ENCODE measurements at places on chromosomes 2 and 18. TPM values are rescaled to one million over a fixed set of nuclear protein-coding genes. Genes with fewer than 3 reads are reported as not detected.

ANKRD30BL gene
- total RNA-seq, result not detected

ASB18 gene
- total RNA-seq, result not detected

CRYBA2 gene
- not detected for total RNA-seq

DNA sequence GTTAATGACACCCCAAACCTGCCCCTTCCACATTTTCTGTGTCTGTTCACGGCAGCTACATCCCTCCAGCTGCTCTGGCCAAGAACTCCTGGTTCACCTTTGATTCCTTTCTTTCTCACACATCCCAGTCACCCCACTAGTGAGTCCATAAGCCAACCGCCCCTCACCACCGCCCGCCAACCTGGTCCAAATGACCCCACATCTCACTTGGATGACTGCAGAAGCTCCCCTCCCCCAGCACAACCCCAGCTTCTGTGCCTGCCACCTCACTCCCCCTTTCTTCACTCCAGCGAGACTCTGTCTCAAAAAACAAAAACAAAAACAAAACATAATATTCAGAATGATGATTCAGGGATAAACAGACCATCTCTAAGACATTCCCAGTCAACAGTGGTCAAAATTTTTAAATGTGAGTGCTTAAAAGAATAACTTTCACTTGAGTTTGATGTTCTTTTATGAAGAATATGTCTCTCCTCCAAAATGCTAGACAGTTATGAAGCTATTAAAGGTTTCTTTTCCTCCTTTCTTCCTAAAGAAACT lies 3.2 kb downstream of the CYS1 start:
- DNase-seq, result no peak

DNA sequence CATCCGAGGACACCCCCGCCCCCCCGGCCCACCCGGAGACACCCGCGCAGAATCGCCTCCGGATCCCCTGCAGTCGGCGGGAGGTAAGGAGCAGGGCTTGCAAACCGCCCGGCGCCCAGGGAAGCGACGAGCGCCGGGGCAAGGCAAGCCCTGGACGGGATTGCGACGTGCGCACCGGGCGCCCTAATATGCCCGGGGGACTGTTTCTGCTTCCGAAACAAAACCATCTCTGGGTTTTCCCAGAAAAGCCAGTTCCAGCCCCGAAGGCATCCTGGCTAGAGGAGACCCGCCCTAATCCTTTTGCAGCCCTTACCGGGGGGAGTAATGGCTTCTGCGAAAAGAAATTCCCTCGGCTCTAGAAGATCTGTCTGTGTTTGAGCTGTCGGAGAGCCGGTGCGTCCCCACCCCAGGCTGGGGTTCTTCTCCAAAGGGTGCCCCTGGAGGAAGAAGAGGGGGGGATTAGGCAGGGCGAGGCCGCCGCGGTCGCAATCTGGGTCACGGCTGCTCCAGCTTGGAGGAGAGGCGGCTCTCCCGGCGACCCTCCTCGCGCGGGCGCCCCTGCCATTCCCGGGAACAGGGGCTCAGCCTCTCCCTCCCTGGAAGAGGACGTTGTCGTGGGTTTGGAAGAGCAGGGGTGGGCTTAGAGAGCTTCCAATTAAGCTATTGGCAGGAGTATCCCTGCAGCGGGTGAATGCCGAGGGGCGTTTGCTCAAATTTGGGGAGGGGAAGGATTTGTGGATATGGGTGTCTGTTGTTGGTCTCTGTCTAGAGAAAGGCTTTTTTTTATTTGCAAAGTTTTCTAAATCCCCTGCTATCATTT lies 521 bp downstream of the MYCN start:
- no peak for DNase-seq

GRCh38 chr2:30421604-30422443 lies 25.2 kb upstream of the LCLAT1 start:
- no peak for DNase-seq

DNA sequence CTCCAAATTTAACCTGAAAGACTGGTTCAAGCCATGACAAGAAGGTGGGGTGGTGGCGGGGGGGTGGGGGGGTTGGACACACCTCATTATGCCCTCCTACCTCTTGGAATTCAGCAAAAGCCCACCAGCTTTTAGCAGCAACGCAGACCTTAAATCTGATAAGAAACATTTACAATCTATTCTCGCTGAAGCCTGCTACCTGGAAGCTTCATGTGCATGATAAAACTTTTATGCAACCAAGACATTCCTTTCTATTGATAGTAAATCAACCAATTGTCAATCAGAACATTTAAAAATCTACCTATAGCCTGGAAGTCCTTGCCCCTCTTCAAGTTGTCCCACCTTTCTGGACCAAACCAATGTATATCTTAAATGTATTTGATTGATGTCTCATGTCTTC lies 113.6 kb upstream of the FAM98A start:
- DNase-seq, result no peak

GRCh38 chr18:61556862-61557261 lies 223.6 kb downstream of the CDH20 start:
- DNase-seq, result no peak

Measured in thoracic aorta (tissue), 2 donors.